ENCODE measurements at places on chromosomes 3 and 15.

DNA sequence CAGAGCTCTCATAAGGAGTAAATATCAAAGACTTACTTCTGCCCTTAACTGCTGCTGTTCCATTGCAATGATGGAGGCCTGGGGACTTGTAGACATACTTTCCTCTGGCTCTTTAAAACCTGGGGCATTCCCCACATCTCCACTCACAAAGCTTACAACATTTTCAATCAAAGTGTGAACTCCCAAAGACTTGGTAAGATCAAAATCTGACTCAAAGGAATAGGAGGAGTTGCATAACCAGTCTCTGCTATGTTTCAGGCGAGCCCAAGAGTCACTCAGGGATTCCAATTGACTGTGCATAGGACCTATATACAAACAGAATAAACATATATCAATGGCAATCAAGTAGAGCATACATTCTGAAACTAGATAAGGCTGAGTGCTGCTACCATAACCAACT lies 101.5 kb downstream of the FBXL22 start:
- no peak for DNase-seq

DNA sequence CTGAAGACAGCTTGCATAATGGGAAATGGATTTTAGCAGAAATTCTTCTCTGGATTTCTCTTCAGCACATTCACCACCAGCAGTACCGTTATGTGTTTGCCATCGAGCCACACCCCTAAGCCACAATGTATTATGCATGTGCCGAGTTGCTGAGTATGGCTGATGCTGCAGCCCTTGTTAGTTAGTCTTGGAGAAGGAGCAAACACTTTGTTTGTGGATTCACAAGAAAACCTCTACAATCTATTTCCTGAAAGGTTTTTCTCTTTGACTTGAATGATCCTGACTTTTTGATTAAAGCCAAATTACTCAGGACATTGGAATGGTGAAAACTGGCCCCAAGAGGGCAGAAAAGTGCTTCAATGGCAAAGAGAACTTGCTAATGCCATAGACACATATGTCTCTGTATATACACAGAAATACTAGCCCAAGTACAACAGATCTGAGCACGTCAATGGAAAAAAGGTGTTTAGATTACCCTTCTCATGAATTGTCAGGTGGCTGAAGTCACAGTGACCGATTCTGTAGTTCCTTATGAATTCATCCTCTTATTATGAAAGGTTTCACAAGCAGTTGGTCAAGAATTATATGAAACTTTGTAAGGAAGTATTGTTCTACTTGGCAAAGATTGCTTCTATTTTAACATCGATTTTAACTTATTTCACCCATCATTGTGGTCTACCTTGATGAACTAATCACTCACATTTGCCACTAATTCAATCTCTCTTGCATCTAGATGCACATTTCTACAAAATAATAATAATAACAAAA lies 103.0 kb downstream of the P3H2 start:
- no peak for DNase-seq

DNA sequence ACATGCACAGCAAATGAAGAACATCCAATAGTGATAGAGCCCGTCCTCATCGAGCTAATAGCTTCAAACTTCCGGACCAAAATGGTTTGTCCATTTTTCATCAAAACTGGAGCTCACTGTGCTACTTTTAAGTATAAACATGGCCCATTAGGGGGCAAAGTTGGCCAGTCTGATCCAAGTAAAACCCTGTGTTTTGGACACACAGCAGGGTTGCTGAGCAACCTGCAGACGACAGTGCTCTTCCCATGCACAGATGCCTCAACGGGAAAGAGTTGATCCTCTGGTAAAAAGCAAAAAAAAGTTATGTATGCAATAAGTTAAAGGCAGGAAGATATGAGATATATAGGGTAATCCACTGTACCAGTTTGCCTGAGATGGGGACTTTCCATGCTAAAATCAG lies 244.0 kb upstream of the THBS1 start:
- no peak for DNase-seq

GRCh38 chr15:29731865-29732264 lies 90.4 kb downstream of the TJP1 start:
- no peak for DNase-seq

DNA sequence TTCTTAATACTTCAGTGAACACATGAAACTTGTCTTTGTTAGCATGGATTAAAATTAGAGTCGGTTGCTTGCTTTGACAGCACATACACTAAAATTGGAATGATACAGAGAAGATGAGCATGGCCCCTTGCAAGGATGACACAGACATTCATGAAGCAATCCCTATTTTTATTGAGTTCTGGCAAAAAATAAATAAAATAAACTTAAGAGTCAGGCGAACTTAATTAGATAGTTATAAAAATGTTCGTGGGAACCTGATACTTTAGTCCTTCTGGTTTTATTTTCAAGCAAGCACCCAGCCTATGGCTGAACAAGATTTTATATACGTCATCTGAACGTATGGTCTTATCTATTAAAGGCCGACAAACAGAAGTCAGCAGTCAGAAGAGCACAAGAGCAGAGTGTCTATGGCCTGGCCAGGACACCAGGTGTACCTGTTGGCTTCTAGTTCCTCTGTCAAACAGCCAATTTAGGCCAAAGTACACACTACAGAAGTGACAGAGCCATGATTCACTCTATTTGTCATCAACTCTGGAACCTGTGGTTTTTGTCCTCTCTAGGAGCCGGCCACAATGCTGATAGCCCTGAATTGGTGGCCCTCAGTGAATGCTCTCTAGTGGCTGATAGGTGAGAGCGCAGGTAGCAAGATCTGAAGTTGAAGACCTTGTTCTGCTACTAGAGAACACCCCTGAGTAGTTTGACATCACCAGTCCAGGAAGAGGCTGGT lies 64.3 kb downstream of the LEO1 start:
- peak; percentile 89 for DNase-seq

DNA sequence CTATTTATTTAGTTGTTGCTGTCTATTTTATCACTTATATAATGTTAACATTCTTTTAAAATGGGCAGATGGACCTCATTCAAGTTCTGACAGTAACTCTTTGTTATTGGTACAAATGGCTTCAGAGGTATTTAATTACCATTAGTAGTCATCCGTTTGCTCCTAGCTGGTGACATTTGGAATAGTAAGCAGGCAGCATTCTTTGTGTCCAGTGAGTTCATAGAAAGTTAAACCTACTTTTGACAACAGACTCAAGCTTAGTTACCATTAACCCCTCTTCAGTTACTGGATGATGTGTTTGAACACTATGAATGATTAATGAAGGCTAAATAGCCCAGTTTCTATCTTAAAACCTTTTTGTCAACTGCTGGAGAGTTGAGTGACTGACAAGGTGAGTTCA lies 500.7 kb upstream of the ATP11B start:
- no peak for DNase-seq

- DNase-seq, result peak; percentile 31
Observed at GRCh38 chr3:172836390-172836997, 86.0 kb downstream of the ECT2 start.

DNA sequence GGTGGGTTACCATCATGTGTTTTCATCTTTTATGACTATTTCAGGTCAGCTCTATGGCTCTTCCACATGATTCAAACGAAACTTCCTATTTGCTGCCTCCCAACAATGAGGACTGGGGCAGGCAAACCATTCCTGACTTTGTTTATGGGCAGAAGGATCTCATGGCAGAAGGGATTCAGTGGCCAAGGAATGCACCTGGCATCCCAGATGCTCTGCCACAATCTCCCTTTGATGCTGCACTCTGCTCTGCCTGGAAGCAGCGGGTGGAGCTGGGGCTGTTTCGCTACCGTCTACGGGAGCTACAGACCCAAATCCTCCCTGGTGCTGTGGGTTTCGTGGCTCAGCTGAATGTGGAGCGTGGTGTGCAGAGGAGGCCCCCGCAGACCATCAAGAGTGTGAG lies 6.8 kb downstream of the GDPGP1 start:
- DNase-seq, result no peak

DNA sequence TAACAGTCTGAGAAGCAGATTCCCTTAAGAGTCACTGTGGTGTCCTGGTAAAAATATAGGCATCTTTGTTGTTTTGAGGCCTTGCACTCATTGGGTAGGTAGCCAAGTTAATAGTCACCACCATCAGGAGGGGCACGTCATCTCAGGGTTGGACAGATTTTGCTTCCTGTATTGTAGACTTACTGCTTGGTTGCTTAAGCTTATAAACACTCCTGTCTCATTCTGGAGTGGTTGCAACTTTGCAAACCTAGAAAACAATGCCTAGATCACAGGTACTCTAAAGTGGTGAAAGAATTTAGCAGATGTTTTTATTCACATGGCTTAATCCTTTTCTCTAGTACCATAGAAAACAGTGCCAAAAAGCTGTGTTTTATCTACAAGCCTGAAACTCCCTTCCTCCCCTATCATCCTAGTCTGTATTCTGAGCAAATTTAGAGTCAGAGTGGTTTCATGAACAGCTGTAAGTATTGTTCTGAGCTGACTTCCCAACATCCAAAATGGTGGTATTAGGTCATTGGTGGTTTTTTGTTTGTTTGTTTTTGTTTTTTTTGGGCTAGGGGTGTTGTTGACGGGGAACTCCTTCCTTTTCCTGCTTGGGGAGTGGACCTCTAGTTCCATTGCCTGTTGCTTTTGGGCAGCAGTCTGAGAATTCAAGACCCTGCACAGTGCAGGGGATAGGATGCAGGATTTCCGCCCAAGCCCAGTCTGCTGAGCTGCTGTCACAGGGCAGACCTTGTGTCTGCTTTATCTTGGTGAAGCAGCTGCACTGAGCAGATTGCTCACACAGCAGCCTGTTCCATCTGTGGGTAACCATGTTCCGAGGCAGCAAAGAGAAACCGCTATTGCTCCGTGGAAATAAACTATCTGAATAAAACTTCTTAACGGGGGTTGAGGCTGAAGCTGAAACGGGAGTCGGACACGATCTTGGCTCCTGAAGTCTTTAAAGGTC lies 202.0 kb downstream of the AKAP13 start:
- no peak for DNase-seq

DNA sequence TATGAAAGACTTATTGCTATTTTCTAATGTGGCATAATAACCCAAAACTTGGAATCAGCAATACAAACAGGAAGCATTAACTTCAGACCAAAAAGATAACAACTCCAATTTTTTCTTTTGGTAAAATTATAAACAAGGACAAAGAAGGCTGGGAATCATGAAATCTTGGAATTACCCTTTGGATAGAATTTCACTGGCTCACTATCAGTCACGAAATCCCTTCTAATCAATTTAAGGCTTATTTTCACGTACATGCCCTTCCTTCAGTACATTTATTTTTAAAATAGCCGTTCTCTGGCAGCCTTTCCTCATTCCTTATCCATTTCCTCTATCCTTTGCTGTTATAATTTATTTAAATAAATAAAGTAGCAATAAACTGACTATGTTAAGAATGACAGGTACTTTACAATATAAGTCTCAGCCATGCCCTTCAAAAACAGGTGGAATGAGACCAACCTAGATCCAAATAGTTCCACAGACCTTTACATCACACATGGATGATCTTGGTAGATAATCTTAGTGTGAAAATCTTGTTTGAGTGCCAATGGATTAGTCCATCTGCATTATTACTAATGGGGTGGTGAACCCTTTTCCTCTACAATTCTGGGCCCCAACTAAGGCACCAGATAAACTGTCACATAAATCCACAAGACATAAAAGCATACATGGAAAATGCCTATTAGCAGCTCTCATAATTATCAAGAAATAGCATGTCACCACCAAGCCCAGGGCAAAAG lies 38.9 kb downstream of the ABI3BP start:
- no peak for DNase-seq
